ENCODE measurements at places on chromosomes 5 and 9.

DNA sequence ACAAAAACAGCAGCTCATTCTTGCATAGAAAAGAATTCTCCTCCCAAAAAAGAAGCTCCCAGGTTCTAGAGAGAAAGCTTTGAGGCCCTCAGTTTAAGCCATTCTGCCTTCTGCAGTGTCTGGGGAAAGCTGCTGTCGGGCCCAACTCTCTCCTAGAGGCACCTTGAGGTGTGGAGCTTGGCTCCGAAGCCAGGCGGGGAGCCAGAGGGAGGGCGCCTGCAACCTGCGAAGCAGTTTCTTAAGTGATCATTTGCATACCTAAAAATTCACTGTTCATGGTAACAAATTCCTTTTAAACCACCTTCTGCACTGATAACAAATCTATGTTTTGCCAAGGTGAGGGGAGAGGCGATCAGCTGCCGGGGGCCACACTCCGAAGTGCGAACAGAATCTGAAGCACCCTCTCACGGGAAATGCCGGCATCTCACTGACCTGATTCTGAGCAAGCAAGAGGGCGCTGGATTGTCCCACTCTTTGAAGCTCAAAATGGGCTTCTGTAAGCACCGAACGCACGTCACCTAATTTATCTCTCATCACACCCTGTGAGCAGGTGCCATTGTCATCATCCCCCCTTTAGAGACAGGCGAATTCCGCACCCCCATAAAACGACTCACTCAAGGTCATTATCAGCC is 86.1 kb downstream of the GTF3C4 start:
- DNase-seq = no peak

GRCh38 chr5:141716009-141716408 is 34.0 kb upstream of the ARAP3 start:
- DNase-seq = no peak

DNA sequence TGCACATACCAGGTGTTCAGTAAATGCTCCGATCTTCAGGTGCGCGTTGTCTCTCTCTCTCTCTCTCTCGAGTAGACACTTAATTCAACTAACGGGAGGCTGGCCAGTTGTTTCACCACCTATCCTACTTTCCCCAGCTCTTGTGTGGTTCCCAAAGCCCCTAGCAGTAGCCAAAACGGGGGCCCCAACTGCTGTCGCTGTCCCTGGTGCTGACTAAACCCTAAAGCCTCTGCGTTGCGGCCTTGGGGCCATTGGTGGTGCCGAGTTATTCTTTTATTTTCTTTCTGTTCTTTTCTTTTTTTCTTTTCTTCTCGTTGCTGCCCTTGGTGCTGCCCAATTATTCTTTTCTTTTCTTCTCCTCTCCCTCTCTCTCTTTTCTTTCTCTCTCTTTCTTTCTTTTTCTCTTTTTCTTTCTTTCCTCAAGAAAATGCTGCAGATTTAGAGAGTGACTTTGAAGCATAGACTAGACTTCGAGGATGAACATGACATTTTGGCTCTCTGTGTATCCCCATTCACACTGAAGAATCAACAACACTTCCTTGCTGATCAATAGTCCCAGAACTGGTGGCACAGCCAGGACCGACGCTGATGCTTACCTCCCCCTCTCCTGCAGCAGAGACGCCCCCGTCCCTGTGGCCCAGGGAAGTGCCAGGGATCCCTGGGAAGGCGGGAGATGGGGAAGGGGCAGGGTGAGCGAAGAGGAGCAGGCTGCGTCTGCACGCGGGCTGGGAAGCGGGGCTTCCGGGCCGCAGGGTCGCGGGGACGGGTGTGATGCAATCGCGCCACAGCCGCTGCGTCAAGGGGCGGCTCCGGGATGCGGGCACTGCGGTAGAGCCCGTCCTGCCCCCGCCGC is at the start of gene FBLL1:
FBLL1 (plus strand) TSS at position 785 of the 853 bp plus-strand sequence. CDS start 200 bp downstream, outside the sequence.
- DNase-seq = no peak

GRCh38 chr9:105681724-105682123 is 12.6 kb upstream of the TMEM38B start:
- no peak for DNase-seq

- no peak for DNase-seq
Measured at GRCh38 chr9:128696923-128697707, 5.2 kb upstream of the PKN3 start.

- no peak for DNase-seq
Measured at GRCh38 chr5:169695025-169695625, 58.0 kb downstream of the DOCK2 start.

DNA sequence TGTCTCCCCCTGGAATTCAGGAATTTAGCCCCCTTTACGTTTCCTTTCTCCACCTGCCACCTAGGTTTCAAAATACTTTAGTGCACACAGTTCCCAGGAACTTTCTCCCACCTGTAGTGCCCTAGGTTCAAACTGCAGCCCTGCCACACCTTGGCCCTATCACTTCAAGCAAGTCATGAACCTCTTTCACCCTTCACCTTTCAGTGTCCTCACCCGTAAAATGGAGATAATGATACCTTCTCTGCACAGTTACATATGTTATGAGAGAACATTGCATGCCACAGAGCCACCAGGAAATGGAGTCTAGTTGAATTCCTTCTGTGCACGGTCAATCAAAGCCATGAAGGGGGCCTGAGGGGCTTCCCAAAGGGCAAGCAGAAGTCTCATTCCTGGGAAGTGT is 9.8 kb upstream of the EEIG1 start:
- DNase-seq = no peak

DNA sequence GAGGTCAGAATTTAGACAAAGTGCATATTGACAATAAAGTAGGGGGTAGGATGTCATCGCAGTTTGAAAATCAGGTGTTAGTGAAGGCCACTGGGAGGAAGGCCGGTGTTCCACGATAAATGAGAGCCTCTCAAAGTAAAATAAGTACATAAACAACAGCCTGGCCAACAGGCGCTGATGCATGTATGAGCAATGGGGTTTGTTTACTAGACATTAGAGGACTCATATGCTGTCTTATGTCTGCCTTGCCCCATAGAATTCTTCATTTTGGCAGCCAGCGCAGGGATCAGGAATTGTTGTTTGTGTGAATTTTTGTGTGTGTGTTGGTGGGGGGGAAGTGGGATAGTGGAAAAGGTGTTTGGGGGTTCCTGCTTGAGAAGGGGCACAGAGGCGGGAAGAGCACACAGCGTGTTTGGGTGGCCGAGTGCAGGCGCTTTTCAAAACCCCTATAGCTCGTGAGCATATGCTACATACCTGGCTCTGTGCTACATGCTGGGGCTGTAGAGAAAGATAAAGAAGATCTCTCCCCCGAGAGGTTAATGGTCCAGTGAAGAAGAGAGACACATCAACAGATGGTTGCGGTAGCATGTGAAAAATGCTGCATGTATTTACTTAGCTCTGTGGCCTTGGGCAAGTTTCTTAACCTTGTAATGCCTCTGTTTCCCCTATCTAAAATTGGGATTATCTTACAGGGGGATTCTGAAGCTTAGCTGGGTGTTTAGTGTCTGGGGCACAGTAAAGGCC is 11.5 kb downstream of the SNX30 start:
- DNase-seq = no peak

GRCh38 chr5:65721050-65721719 is 724 bp downstream of the SGTB start:
- DNase-seq = no peak

DNA sequence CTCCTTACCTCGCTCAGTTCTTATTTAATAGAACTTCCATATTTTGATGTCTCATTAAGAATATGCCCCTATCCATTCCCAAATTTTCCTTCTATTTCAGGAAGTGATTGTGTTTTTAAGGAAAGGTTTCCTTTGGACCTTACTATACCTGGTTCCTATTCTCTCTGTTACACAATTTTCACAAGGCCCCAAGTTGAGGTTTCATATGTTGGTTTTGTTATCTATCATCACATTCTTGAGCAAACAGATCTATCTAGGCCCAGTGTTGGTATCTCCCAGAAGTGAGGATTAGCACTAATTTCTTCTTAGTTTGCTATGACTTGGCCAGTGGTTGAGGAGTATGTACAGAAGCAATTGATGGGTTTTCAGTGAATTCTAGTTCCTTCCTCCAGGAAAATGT is 41.5 kb downstream of the ALG2 start:
- DNase-seq = no peak

GRCh38 chr5:163459819-163460561 is at the start of gene NUDCD2:
TSS of gene NUDCD2 (minus strand) at chr5:163460102. CDS start at chr5:163460050, 52 bp downstream.
- DNase-seq = peak; percentile 90

DNA sequence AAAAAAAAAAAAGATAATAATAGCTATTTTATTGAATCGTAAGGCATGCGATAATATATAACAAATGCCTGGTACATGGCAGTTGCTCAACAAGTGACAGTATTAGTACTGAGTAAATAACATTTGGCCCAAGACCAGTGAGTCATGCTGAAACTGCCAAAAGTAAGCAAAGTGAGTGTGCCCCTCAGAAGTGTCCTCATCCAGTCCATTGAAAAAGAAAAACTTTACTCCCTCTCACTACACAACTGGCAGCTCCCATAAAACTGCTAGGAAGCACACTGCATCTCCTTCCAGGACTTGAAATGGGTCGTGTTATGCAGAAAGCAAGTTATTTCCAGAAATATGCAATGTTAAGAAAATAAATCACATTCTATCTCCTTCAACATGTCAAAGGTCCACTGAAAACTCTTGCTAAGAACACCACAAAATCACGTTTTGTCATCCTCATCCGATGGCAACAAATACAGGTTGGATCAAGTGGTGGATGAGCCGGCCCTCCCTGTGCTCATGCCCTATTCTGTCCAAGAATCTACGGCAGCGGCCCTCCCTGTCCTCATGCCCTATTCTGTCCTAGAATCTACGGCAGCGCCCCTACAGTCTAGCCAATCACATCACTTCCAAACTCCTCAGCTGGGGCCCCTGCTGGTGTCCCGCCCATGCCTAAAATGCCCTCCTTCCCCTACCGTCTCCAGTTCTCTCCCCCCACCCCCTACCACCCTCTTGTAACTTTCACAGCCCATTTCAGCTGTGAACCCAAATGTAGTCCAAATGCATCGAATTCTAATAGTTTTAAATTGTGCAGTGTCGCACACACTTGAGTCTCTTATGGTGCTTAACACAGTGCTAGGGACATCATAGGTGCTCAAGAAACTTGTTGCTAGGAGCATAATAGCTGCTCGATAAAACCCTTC is 12.5 kb downstream of the PTCH1 start:
- no peak for DNase-seq

DNA sequence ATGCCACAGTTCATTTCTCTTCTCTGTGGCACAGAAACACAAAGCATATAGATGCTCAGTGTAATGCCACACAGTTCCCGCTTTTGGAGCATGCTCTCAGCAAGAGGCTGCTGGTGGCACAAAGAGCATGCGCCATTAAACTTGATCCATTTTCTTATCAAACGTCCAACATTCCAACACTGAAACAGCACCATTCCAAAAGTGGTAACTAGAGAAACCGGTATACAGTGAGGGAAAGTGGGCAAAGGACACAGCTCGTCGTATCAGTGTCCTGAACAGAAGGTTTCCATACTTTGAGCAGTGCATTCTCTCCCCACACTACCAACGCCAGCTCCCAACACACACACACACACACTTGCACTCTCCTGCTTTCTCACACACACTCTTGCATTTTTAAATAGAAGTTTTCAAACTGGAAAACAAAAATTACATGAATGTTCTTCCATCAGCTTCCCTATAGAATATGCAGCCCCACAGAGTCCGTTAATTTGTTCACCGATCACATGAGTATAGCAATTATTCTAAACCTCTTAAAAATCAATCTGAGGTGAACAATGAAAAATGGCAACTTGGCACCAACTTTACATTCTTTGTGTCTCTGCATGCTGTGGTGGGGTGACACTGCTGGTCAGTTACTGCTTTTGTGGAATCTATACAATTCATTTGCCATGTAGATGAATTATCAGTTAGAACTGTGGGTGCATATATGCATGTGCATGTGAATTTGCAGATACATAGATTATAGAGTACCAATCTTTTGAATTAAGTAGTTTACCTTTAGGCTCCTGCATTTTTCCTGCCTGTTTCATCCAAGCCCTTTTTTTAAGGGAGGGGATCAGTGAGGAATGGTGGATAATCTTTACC is 5.7 kb downstream of the NFIB start:
- no peak for DNase-seq

- no peak for DNase-seq
Measured at GRCh38 chr9:12719431-12719830, 26.2 kb downstream of the TYRP1 start.

- no peak for DNase-seq
Measured at GRCh38 chr5:59955241-59955640, 61.7 kb upstream of the PDE4D start.

DNA sequence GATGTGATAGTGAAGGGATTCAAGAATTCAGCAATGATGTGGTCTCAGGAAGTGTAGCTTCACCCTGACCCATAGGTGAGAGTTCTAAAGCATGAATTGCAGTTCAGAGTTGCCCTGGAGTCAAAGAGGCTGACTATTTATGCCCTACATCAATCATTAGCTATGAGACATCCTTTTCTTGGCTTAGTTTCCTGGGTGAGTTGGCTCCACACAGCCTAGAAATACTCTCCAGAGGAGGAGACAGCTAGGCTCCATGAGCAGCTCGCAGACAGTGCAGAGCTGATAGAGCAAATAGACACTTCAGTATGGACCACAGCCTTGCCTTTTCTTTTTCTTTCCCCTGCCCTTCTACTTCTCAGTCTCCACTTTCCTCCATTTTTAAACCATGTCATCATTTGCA is 1651.8 kb downstream of the MAT2B start:
- no peak for DNase-seq

DNA sequence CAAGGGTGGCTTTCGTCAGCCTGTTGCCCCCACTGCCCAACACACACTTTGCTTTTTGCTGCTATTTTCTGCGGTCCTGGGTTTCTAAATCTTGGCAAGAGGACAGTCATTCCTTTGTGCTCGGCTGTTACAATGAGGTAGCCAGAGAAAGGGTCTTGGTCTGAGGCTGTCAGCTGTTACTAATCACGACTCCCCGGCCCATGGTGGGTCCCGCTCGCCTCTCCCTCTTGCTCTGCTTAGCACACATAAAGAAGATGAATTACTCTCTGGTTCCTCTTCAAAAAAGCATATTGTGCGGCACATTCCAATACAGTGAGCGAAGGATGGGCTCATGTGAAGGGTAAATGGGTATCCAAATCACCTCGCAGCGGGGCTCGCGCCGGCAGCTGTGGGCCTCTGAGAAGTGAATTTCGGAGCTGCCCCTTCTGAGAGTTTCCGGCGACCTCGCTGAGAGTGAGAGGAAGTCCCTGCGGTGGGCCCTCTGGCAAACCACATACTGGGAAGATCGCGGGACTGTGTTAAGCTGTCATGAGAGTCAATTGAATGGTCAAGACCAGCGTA is 56.0 kb downstream of the SLC1A3 start:
- DNase-seq = no peak

DNA sequence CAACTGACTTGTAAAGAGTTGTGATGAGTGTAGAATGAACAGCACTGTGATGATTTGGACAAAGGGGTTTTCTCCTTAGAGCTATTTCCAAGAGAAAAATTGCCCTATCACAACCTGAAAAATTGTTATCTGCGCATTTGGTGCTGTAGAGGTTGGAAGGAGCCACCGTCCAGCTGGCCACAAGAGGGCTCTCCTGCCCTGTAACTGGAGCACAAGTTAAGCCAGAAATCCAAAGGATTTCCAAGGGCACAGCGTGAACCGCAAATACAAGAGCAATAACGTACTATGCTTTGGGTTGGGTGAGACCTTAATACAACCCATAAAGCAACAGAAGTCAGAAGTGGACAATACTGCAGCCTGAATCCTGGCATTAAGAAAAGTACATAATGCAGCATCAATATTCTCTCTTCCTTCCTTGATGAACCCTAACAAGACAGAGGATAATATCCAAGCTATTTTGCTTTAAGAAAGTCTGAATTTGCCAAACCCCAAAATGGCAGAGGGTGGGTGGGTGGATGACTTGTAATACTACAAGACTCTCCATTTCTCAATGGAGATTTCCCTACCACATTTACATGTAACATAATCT is 56.8 kb upstream of the SMIM32 start:
- no peak for DNase-seq

GRCh38 chr5:163995206-163995605 is 489.8 kb downstream of the MAT2B start:
- no peak for DNase-seq

- no peak for DNase-seq
Measured at GRCh38 chr9:89243296-89244061, 64.9 kb upstream of the SHC3 start.

Measured in stimulated activated CD4-positive, alpha-beta T cell treated with anti-CD3 and anti-CD28 coated beads, Interleukin-2, amount 100 ng/mL, for 4 hours (primary cell).